ENCODE measurements at places on chromosomes 1 and 21. TPM values are rescaled to one million over a fixed set of nuclear protein-coding genes. Genes with fewer than 3 reads are reported as not detected.

DNA sequence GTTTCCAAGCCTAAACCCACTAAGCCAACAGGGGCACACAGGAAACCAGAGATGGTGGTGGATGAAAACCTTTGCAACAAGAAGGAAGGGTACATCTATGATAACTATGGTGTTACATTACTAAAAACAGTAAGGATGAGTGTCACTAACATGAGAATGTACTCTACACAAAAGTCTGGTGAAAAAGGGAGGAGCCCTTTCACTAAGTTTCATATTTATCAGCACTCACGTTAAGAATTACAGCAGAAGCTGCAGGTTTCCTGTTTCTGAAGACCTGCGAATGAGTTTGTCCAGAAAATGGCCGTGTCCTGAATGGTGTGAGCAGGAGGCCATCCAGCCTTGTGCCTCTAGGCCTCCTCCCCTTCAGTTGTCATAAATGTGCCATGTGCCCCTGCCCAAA is 17.8 kb downstream of the ABCG1 start:
- no peak for DNase-seq
- H3K36me3 ChIP-seq = no peaks in the 10 kb centered on the region
- no peak overlapping the region for H3K27ac ChIP-seq

DNA sequence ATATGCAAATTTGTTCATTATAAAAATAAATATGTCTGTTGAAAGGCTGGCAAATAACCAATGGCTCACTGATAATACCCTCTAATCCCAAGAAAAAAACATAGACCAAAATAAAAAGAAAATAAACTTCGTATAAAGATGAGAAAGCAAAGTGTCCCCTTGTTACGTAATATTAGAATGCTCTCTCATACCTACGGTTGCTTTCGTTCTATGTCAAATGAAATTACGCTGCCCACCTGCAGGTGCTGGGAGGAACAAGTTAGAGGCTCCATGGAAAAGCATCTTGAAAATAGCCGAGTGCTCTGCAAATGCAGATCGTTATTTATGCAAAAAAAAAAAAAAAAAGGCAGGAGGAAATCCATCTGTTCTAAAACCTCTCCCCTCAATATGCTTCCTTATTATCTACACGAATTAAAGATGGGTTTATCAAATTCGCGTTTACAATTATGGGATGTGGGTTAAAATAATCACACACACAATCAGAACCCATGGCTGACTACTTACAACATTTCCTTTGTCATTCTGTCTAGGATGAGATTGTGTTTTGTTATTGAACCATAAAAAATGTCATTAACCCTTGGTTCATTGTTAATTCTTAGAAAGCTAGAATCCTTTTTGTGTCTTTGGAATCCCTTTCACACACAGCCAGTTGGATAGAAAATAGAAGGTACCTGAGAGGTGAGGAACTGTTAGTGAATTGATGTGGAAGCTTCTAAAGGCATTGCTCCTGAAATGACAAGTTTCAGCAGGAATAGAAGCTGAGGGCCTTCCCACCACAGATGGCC is 268.6 kb downstream of the SETD4 start:
- no peaks in the 10 kb centered on the region for H3K36me3 ChIP-seq
- no peak overlapping the region for H3K27ac ChIP-seq
- H3K4me3 ChIP-seq = no peak overlapping the region
- no peak for DNase-seq

DNA sequence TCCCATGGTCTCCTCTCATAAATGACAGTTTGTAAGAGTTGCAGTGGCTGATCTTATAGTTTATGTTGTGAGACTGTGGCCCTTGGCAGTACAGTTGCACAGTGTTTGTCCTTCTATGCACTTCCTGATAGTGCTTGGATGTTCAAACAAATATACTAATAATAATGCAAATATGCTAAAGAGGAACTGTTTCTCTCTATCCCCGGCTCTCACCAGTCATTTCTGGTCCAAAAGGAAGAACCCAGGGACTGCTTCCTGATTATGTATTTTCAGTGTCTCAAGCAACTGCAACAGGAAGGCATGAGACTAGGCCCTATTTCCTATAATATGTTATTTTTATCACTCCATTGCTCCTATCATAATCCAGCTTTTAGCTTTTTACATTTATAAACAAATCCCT is 17.0 kb upstream of the SUCO start:
- no peak overlapping the region for H3K4me3 ChIP-seq
- no peak for DNase-seq
- H3K27ac ChIP-seq = no peak overlapping the region

ASCL5 gene
- total RNA-seq = 0.31 TPM

DNA sequence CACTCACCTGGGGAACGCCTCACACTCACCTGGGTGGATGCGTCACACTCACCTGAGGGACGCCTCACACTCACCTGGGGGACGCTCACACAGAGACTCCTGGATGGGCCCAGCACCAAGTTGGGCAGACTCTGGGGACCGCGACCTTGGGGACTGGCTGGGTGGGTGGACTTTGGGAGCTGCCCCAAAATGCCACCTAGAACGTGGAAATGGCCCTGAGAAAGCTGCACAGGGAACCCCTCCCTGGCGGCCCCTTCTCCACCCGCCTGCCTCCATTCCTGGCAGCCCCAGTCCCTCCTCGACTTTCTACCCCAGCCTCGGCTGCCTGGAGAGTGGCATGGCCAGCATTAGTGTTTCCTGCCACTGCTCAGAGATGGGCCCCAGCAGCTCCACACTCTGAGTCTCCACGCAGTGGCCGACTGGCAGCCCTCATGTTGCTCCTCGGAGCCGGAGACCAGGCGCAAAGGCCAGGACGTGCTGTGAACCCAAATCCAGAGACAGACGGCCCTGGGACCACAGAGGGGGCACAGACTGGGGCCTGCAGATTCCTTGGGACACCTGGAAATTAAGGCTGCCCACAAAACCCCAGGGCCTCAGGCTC is 46.5 kb upstream of the ACTRT2 start:
- H3K27me3 ChIP-seq = no peaks in the 10 kb centered on the region
- DNase-seq = no peak
- no peaks in the 10 kb centered on the region for H3K4me1 ChIP-seq
- H3K27ac ChIP-seq = no peak overlapping the region

DNA sequence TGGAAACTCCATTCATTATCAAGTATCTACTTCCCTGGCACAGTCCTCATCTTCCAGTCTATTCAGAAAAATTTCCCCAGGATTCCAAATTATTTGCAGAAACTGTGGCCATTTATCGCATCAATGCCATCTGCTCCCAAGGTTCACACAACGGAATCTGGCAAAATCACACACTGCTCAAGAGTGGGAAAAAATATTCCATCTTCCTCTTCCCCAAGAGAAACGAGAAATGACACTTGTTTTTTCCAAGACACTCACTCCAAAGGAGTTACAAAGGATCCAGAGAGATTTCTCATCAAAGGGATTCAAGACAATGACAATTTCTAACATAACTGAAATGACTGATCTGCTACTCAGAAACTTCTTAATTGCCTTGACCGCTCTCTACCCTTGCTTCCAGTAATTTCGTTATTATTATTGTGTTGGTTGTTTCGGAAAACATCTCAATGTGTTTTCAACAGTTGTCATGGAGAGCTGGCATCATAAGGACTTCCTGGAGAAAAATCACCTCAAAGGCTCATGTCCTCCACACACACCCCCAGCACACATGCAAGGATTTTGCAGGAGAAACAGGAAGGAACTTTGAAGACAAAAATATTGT is 128.0 kb downstream of the PSMG1 start:
- no peak for DNase-seq
- H3K4me1 ChIP-seq = no peaks in the 10 kb centered on the region
- H3K4me3 ChIP-seq = no peak overlapping the region
- no peaks in the 10 kb centered on the region for H3K36me3 ChIP-seq
- H3K27ac ChIP-seq = no peak overlapping the region

GRCh38 chr1:26449868-26450267 is 17.7 kb downstream of the DHDDS start:
- no peaks in the 10 kb centered on the region for H3K4me1 ChIP-seq
- H3K36me3 ChIP-seq = peaks cover 68% of the 10 kb centered on the region
- H3K4me3 ChIP-seq = no peak overlapping the region
- H3K27me3 ChIP-seq = no peaks in the 10 kb centered on the region
- no peak overlapping the region for H3K27ac ChIP-seq

LYSMD1 gene
- 6.7 TPM for total RNA-seq

DNA sequence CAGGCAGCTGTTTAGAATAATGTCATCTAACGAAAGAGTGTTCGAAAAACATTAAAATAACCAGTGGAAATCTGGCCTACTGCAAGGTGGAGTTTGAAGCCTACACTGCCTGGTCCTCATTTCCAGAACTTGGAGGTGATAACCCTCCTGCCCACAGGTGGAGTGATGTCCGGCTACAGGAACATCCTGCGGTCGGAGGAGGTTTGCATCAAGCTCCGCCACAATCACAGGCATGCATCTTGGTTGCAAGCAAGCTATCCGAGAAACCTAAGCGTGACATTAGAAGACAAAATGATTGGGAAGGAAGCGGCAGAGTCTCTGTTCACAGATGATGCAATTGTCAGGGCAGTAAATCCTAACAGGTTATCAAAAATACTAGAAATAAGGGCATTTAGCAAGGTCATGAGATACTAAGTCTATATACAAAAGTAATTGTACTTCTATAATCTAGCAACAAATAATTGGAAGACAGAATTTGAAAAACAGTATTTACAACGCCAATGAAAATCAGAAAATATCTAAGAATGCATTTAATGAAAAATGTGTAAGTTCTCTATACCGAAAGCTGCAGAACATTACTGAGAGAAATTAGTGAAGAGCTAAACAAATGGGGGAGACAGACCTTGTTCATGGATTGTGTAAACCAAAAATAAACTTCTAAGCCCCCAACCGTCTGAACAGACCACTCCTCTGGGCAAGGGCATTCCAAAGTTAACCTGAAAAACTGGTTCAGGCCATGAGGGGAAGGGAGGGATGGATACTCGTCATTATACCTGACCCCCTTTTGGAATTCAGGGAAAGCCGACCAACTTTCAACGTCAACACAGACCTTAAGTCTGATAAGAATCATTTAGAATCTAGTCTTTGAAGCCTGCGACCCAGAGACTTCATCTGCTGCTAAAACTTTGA is 4.7 kb upstream of the SLC19A1 start:
- peaks cover 7% of the 10 kb centered on the region for H3K36me3 ChIP-seq
- peak; percentile 6 for DNase-seq
- no peak overlapping the region for H3K27ac ChIP-seq
- H3K4me1 ChIP-seq = peaks cover 2% of the 10 kb centered on the region

GRCh38 chr1:227526524-227526923 is 36.8 kb upstream of the ZNF678 start:
- no peak overlapping the region for H3K4me3 ChIP-seq
- no peak overlapping the region for H3K27ac ChIP-seq
- no peaks in the 10 kb centered on the region for H3K4me1 ChIP-seq
- H3K27me3 ChIP-seq = no peaks in the 10 kb centered on the region

DNA sequence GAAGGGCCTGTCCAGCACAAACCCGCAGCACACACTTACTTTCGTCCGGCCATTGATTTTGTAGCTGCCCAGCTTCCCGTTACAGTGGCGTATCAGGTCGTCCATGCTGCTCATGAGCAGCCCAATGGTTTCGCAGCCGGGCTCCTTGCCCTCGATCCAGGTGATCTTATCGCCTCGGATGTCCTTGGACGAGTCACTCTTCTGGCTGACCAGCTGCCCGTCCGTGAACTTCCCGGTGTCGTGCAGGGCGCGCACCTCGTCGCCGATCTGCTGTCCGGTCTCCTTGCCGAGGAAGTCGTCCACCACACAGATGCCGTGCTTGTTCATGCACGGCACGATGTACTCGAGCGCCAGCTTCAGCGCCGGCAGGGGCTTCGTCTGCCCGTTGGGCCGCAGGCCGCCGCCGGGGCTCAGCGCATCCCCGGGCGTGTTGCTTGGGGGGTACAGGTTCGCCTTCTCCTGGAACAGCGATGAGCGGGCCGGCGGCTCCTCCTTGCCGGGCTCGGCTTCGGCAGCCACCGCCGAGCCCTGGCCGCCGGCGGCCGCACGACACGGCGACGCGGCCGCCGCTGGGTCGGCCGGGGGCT is 1.0 kb downstream of the EGLN1 start:
- H3K4me1 ChIP-seq = no peaks in the 10 kb centered on the region
- H3K27me3 ChIP-seq = peaks cover 30% of the 10 kb centered on the region
- DNase-seq = peak; percentile 64
- peak overlapping the region; percentile 83 for H3K4me3 ChIP-seq
- no peaks in the 10 kb centered on the region for H3K36me3 ChIP-seq
- no peak overlapping the region for H3K27ac ChIP-seq

GRCh38 chr1:205284420-205285144 is 37.0 kb downstream of the NUAK2 start:
- H3K27ac ChIP-seq = no peak overlapping the region
- DNase-seq = peak; percentile 97
- no peaks in the 10 kb centered on the region for H3K36me3 ChIP-seq
- H3K4me3 ChIP-seq = no peak overlapping the region

DNA sequence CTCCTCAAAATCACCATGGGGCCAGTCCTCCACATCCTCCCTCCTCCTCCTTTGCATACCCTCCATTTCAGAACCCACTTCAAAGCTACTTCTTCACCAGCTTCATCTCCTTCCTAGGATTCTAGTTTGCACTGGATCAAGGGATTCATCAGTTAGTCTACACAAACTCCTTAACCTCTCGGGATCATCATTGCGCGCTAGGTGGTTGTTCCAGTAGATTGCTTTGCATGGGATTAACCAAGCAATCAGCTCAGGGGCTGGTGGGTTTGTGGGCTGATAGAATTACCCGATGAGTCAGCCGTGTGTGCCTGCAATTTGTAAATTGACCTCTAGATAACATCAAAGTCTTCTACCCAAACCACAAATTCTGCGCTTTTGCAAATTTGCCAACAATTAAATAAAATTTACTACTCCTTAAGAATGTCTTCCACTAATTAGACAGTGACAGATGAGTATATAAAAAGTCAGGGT is 7.7 kb downstream of the KANK4 start:
- no peaks in the 10 kb centered on the region for H3K36me3 ChIP-seq
- no peak for DNase-seq
- H3K27me3 ChIP-seq = peaks cover under 1% of the 10 kb centered on the region
- H3K27ac ChIP-seq = no peak overlapping the region
- peaks cover 6% of the 10 kb centered on the region for H3K4me1 ChIP-seq
- H3K4me3 ChIP-seq = no peak overlapping the region

DNA sequence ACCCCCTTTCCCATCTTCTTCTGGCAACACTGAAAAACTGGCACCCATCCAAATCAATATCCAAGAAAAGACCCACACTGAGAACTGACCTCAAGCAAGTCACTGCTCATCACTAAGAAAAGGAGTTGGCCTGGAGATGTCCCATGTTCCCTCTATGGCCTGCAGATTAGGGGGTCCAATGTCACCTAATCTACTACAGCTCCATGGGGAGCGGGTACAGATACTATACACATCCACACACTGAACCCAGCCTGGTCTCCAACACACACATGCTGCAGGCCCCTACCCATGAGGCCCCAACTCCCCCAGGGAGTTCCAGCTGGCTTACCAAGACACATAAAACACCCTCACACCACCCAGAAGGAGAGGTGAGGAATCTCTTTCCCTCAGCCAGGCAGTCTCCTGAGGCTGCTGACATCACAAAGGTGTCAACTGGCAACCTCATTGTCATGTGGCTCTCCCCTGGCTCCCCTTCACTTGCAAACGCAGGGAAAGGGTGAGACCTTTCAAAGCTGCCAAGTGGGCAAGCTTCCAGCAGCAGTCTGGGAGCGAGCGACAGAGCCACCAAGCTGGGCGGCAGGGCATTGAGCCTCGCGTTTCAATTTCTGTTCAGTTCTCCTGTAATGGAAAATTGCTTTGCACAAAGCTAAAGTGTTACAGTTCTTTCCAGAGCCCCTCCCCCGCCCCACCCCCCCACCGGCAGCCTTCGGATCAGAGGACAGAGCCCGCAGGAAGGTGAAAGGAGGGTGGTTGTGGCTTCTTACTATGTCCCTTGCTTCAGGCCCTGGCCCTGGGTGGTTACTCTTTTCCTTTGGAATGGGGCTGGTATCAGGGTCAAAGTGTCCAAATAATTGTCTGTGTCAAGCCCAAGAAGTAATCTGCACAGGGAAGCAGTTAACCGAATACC is at the start of gene LRRC52:
LRRC52 (plus strand) TSS at position 469 of the 907 bp plus-strand sequence; CDS start at position 766, 297 bp downstream.
- H3K27ac ChIP-seq = no peak within 1 kb of the TSS
- H3K27me3 ChIP-seq = no peaks in the 10 kb centered on the region
- DNase-seq = peak; percentile 76
- peak within 1 kb of the TSS; percentile 3 for H3K4me3 ChIP-seq
- 0 out of 2 replicates have a peak, but pooled peaks cover 2% of the 10 kb centered on the region for H3K4me1 ChIP-seq

LIPI gene
- not detected for total RNA-seq
